ENCODE measurements at places on chromosomes 2 and 18.

DNA sequence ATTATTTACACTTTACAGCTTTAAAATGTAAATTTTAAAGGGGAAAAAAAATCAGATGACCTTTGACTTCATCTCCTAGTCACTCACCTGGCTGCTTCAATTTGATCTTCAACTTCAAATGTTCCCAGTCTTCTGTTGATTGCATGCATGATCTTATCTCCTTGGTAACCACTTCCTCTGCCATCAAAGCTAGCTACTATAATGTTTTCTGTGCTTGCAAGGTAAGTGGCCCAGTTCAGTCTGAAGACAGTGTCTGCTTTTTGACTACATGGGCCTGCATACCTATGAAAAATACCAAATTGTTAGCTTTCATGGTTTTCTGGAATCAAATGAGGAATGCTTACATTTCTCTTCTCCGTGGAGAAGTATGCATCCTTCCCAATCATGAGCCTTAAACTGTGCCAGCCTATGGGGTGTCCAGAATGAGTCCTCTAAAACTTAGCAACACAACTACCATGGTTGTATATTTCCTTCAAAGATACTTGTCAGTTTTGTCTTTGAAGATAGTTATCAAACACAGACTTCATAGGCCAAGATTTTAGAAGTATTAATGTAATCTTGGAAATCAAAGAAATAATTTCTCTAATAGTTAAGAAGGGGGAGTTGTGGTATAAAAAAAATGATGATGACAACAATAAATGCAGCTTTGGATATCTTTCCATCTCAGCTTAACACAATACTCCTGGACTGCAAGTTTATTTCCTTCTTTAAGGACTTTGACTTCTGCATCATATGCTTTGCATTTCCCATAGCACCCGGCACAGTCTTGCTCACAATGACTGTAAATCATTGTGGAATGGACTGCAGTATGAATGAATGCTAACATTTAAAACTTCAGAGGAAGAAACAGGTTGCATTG is 62.1 kb downstream of the DPP4 start:
- DNase-seq, result no peak

GRCh38 chr18:5250603-5251002 is 44.9 kb downstream of the ZBTB14 start:
- no peak for DNase-seq

DNA sequence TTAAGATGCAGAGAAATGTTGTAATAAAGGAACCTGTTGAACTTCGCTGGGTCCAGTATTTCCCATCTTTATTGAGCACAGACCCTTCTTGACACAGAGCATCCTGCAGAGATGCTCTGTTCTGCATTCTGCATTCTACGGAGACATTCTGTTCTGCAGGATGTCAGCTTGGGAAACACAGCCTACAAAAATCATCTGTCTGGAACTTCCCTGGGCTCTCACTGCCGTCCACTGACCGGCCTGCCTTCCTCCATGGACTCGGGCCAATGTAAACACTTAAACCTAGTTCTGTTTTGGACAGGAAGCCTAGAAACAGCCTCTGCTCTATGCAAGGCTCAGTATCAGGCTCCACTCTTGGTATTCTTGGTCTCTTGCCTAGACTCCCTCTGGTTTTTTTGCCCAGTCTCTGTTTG is 90.0 kb upstream of the PPP1CB start:
- no peak for DNase-seq

GRCh38 chr18:24669502-24669901 is 209.1 kb downstream of the HRH4 start:
- no peak for DNase-seq

DNA sequence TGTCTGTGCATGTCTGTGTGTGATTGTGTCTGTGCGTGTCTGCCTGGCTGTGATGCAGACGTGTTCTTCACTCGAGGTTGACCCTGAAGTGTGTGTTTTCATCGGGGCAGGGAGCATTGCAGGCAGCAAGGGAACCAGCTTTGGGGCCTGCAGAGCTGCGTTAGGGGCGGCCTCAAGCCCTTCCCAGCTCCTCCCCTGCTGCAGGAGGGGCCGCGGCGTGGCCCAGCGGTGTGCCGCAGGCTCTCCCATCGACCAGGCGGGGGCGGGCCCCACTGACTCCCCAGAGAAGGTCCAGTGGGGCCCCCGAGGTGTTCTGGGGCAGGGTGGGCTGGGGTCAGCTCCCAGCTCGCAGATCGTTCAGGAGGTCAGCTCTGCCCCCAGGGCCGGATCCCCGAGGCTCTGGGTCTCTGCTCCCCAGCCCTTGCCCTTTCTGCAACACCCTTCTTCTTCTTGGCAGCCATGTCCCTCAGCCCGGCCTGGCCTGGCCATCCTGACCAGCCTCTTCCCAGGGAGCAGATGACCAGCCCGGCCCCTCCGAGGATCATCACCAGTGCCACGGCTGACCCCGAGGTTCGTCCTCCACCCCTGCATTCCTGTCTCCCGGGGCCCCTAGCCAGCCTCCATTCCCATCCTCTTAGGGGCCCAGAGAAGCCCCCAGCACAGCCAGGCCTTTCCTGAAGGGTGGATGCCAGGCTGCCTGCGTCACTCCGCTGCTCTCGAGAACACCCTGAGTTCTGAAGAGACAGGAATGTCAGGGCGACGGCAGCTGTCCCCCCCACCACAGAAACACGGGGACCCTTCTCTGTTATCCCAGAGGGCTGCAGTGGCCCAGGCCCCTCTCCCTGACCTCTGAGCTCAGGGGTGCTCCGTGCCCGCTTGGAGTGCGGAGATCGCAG is 11.1 kb upstream of the KLHL30 start:
- no peak for DNase-seq

DNA sequence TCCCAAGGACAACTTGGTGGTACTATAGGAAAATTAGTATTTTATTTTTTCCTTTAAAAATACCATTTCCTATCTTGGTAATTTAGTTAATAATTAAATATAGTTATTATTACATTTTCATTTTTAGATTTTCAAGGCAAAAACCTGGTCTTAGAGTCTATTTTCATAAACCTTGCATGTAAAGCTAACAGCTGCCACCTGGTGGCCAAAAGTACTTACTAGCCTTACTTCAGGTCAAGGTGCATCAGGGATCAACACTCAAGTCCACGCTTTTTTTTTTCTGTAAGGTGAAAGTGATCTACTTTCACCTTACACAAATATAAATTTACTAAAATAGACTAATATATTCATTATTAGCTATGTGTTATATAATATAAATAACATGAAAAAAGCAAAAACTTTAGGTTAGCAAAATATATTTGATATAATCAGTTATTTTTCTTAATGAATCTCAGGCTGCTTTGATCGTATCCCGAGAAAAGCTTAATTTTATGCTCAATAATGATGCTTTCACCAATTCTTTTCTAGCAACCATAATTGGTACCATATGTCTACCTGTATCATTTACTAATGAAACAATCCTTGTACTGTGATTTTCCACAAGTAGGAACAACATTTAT is 62.5 kb downstream of the RELCH start:
- DNase-seq, result peak; percentile 26

DNA sequence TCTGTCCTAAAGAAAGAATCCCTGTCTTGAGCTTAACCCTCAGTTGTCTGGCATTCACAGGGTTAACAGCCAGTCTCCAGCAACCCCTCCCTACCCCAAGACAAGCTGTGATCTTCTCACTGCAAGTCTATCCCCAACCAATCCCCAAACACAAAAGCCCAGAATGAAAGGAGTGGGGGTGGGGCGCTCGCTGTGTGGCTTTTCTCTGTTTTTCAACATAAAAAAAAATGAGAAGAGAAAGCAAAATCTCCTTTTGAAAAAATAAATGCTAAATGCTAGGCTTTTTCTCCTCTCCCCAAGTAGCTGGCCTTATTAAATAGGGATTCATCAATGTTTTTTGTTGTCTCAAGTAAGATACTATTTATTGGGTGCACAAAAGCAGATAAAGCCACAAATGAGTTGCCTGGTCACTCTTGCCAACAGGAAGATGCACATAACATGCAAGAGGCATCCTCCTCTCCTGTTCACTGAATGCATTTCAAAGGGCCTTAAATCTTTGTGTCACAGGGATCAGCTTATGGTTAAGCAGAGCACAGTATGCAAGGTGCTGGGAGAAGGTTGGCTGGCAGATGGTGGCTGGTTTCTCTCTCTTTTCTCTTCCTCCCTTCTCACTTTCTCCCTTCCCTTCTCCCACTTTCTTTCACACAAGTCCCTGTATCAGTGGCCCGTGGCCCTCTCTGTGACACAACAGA is 225.6 kb downstream of the CMPK2 start:
- no peak for DNase-seq
